CD4-positive, alpha-beta T cell (primary cell): ENCODE measurements at places on chromosomes 1 and 21. TPM values are rescaled to one million over a fixed set of nuclear protein-coding genes. Genes with fewer than 3 reads are reported as not detected.

Gene CD48
- total RNA-seq = 395 TPM

Gene ESRRG
- not detected for total RNA-seq

Gene FCRL4
- not detected for total RNA-seq

Gene AMY1C
- total RNA-seq = not detected

Gene GJA4
- not detected for total RNA-seq

Gene SLC16A4
- total RNA-seq = not detected
